ENCODE measurements at places on chromosomes 13 and 19.

DNA sequence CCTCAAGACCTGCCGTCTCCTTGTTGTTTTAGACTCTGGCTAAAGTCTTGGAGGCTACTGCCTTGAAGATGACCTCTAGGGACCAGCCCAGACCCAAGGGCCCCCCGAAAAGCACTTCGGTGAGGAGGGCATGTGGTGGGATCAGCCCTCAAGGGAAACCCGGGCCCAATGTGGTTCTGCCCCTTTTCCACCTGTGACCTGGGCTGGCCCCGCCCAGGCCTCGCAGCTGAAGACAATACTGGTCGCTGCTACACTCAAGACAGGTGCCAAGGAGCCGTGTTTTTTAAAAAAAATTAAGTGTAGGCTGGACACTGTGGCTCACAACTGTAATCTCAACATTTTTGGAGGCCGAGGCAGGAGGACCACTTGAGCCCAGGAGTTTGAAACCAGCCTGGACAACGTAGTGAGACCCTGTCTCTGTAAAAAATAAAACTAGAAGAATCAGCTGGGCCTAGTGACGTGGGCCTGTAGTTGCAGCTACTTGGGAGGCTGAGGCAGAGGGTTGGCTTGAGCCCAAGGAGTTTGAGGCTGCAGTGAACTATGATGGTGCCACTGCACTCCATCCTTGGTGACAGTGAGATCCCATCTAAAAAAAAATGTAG, 903 bp downstream of the TLE6 start:
- no peak for DNase-seq

DNA sequence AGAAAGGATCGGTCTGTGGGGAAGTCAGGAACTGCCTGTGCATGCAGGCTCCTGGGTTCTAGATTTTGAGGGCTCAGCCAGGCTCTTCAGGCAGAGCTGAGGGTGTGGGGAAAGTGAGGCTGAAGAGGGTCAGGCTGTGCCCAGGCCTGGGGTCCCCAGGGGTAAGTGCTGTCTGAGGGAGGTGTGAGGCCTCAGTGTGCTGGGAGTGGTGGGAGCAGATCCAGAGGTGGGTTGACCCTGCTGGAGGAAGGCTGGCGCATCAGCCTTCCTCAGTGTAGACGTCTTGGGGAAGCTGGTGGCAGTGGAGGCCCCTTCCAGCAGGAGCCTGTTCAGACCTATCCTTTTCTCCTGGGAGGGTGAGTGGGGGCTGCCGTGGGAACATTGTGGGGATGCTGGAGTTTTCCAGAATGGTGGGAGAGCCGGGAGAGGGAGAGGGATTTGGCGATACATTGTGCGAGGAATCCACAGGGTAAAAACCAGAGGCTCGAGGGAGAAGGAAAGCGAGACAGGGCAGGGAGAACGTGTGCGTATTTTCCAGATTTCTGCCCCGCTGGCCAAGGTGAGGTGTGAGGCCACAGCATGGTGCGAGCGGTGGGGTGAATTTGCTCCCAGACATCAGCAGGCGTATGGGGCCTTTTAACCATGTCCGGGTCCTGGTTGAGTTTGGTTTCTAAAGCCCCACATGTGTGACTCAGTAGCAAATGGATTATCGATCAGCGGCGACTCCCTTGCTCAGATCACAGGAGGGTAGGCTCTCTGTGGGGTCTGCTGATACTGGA, 237.7 kb downstream of the TEX29 start:
- peak; percentile 35 for DNase-seq

GRCh38 chr13:46613409-46614049, 60.6 kb downstream of the LRCH1 start:
- DNase-seq: no peak

DNA sequence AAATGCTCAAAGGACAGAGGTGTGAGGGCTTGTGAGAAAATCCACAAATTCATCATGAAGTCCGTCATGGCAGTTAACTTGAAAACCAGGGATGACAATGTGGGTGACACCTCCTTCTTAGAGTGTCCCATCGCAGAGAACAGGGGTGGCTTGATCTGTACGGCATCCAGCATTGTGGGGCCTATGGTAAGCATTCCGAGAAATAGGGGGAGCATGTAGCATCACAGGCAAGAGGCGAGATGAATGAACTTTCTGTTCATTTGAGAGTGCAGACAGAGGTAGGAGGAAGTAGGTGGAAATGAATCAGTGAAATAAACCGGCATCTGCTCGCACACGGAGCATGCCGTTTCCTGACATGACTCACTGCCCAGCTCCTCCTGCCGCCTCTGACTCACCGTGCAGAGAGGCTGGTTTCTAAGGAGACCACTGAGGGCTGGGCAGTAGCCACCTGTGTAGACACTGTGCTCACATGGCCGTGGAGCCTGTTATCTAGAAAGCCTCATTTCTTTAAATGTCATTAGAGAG, 339.0 kb downstream of the RFC3 start:
- DNase-seq: peak; percentile 89

- DNase-seq: no peak
Observed at GRCh38 chr13:36907821-36908220, 12.2 kb downstream of the SMAD9 start.

DNA sequence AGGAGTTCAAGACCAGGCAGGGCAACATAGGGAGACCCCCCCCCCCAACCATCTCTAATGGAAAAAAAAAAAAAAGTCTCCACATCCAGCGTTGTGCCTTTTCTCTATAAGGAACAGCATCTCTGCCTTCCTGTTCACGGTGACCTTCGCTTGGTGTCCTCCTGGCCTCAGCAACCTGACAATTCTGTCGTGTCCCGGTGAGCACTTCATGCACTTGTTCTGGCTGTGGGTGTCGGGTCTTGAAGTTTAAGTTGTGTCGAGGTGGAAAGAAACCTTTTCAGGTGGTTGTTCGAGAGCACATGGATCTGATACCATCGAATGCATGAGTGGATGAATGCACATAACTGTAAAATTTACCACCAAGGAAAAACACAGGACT, 594 bp downstream of the ZNF559 start:
- no peak for DNase-seq

GRCh38 chr13:94056362-94056990, 423.0 kb downstream of the DCT start:
- no peak for DNase-seq
